ENCODE measurements at places on chromosomes 6 and 20.

- peak; percentile 64 for DNase-seq
Observed at GRCh38 chr6:15026832-15027231, 219.0 kb upstream of the JARID2 start.

DNA sequence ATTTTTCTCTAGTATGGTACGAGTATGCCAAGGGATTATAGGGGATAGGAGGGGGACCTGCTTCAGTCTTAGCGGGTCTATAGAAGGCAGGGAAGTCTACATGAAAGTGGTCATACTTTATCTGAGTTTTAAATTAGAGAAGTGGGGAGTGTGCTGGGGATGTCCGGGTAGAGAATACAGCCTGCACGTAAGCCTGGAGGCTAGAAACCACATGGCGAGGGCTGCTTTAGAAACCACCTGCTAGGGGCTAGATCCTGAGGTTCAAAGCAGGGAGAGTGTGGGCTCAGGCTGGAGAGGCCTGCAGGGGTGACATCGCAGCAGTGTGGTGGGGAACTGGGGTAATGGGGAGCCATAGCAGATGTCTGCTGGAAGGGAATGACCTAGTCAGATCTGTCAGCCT lies 85.2 kb downstream of the VEGFA start:
- DNase-seq = no peak

- DNase-seq = peak; percentile 75
Observed at GRCh38 chr6:157682856-157683481, 140.1 kb upstream of the SNX9 start.

- peak; percentile 6 for DNase-seq
Observed at GRCh38 chr20:62321521-62321948, 18.7 kb downstream of the ADRM1 start.

DNA sequence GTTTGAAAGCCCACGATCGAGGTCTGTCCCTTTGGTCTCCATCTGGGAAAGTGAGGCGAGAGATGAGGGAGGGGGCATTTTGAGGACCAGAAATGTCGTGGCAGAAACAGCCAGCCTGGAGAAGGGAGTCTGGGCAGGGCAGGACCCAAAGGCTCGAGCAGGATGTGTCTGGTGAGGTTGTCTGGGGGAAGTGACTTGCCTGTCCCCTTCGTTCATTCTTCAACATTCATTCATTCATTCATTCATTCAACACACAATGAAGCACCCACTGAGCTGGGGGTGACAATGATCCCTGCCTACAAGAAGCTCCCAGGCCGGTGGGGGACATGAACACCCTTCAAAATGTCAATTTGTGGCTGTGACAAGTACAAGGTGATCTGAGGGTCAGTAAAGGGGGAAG lies 80.5 kb downstream of the CEBPB start:
- DNase-seq = no peak

GRCh38 chr6:156174031-156174890 lies 602.9 kb upstream of the ARID1B start:
- no peak for DNase-seq

DNA sequence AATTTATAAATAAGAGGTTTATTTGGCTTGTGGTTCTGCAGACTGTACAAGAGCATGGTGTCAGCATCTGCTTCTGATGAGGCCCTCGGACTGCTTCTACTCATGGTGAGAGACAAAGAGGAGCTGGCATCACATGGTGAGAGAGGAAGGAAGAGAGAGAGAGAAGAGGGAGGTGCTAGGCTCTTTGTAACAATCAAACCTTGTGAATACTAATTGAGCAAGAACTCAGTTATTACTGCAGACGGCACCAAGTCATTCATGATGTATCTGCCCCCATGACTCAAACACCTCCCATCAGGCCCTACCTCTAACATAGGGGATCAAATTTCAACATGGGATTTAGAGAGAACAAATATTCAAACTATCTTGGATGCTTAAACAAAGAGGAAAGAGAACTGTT lies 6.3 kb upstream of the SIRPG start:
- DNase-seq = no peak

DNA sequence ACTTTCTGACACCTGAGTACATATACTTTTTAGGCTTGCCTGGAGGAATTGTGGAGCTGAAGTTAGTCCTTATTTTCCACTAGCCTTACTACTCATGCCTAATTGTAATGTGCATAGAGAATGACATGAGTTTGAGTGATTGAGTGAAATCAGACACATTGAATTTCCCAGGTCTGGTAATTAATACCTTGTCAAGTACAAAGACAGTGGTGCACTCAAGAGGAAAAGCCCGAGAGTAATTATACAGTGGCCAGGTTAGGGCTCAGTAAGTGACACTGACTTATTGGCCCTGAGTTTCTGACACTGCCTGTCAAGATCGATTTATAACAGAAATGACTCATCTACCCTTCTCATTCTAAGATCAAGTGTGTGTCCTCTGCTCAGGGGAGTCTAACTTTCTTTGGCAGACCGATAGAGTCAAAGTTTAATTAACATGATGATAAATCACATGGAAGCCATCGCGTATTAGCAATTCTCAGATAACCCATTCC lies 288.3 kb downstream of the TPBG start:
- no peak for DNase-seq

GRCh38 chr6:136050475-136050874 lies 199.0 kb downstream of the PDE7B start:
- DNase-seq = no peak

DNA sequence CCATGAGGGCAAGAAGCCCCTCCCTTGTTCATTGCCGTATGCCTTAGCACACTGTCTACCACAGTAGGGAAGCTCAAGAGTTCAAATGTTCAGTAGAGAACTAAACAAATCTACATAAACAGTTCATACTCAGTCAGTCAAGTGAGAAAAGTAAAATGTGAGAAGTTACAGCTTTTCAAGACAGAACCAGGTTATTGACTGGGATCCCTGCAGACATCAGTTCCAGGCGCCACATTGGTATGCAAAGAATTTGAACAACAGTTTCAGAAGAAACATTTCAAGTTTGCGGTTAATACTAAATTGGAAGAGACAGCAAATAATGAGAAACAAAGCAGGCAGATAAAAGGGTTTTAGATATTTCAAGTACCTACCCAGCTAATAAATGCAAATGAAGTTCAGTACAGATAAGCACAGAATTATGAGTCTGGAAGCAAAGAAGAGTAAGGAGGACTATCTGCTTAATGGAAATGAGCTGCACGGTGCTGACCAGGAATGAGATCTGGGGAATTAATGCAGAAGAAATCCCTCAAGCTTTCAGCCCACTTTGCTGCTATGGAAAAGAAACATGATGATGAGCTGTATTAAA lies 246.2 kb downstream of the HACE1 start:
- no peak for DNase-seq

DNA sequence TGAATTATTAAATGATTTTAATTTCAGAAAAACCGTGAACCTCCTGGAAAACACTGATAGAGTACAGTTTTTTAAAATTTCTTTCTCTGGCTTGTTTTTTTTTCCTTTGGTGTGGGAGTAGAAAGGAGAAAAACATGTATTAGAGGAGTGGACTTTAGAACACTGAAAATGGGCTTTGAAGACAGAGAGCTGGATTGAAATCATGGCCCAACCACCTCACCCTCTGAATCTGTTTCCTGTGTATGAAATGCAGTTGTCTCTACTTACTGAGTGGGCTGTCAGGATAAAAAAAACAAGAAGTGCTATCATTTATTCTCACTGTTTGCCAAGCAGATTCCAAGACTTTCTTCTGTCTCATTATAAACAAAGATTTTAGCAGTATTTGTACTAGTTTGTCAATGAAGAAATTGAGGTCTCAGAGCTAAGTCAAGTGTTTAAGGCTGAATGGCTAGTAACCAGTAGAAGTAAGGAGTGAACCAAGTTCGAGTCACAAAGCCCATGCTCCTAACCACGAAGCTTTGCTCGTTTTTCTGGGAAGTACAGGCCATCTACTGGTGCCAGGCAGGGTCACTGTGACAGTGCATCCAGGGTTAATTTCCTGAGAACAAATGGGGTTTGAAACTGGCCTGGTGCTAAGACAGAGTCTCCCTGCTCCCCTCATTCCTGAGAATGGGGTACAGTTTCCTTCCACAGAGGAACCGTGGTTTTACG lies 256.4 kb downstream of the TMEM242 start:
- DNase-seq = no peak

GRCh38 chr6:158686791-158687381 lies 37.0 kb downstream of the SYTL3 start:
- DNase-seq = no peak

GRCh38 chr6:63844287-63844686 lies 208.7 kb downstream of the PHF3 start:
- no peak for DNase-seq

- no peak for DNase-seq
Observed at GRCh38 chr6:125255201-125255600, 46.6 kb downstream of the HDDC2 start.

DNA sequence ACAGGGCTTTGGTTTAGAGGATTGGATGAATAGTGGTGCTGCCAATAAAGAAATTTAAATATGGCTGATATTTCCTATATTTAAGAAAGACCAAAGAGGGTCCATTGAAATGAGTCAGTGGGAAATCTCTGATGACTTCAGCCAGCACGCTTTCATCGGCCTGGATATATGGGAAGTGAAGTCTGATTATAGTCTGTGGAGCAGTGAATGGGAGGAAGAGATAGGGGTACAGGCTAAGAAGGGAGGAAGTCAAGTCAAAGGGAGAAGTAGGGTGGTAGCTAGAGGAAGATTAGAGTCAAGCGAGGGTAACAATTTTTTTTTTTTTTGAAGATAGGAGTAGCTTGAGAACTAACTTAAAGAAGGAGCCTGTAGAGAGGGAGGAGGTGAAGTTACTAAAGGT lies 22.7 kb downstream of the SLC16A10 start:
- no peak for DNase-seq

DNA sequence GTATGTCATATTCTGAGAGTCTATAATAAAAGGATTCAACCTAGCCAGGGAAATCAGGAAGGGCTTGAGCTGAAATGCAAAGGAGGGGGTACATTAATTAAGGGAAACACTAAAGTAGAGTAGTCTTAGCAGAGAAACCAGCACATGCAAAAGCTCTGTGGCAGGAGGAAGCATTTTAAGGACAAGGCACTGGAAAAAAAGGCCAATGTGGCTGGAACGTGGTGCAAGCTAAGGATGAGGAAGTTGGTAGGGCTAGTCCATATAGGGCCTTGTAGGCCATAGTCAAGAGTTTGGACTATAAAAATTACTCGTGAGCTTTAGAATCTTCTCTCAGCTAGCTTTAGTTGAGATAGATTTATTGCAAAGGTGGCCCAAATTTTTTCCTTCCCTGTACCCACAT lies 75.2 kb upstream of the TOP1 start:
- DNase-seq = no peak

DNA sequence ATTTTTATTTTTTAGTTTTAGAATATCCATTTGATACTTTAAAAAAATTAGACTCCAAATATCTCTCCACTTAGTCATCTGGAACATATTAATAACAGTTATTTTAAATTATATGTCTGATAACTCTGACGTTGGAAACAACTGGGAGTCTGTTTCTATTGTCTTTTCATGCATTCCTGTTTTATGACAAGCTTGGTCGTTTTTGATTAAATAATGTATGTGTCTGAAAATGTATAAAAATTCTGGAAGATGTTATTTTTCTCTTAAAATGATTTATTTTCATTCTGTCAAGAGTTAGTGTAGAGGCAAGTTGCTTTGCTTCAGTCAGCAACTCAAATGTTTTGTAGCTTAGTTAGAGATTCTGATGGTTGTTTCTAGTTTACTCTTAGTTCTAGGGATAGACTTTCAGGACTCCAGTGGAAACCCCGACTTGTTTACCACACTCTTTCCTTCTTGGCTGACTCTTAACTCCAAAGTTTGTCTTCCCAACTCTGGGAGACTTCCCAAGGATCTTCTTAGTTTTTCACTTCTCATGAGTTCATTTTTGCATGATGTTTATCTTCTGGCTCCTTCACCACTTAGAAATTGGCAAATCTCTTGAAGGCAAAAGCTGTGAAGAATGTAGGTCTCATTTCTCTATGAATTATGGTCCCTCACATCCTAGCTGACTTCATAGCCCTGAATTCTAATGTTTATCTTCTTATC lies 190.9 kb downstream of the LAMA2 start:
- peak; percentile 1 for DNase-seq

GRCh38 chr20:57594092-57594951 lies 25.9 kb downstream of the ZBP1 start:
- DNase-seq = peak; percentile 70

DNA sequence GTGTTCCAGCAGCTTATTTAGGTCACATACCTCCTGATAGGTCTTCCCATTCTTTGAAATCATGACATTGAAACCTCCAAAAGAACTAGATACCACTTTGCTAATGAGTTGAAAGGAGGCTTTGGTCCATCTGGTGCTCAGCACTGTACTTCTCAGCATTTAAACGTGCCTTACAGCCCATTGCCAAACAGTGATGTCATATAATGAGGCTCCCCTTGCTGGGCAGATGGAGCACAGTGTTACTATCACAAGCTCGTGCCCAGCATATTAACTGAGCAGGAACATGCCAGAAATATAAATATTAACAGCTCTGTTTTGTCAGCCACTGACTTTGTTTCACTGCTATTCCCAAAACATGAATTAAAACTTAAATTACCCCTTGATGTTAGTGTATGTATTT lies 25.5 kb upstream of the MAPK13 start:
- DNase-seq = peak; percentile 28

DNA sequence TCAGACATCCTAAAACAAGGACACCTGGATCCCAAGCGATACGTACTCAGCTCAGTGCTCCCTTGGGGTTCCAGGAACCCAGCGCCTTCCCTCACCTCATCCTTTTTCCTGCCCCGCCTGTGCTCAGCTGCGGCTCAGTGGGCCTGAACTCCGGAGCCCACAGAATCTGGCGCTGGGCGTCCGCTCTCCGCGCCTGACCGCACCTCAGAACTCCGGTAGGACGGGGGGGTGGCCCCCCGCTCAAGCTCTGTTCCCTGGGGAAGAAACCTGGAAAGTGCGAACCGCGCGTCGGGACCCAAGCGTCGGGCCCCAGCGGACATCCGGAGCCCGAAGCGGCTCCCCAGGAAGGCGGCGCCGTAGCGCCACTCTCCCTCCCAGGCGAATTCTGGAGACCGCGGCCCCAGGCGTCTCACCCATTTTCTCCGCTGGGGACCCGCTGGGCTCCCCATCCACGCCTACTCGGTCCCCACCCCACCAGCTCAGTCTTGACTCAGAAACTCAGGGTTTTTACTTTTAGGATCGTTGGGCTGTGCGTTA lies 336 bp upstream of the LY6G5C start:
- DNase-seq = peak; percentile 80

GRCh38 chr6:44618371-44618770 lies 230.9 kb downstream of the CDC5L start:
- DNase-seq = no peak

- peak; percentile 71 for DNase-seq
Observed at GRCh38 chr6:7542065-7542873, 798 bp downstream of the DSP start.

- peak; percentile 58 for DNase-seq
Observed at GRCh38 chr6:22954749-22955385, 385.5 kb downstream of the HDGFL1 start.
